ENCODE measurements at places on chromosomes 3 and 15. TPM values are rescaled to one million over a fixed set of nuclear protein-coding genes. Genes with fewer than 3 reads are reported as not detected.

Gene IGSF10
- total RNA-seq, result not detected

Gene ARGFX
- total RNA-seq, result not detected

Gene CADM2
- 0.38 TPM for total RNA-seq

Gene PTPRG
- not detected for total RNA-seq

DNA sequence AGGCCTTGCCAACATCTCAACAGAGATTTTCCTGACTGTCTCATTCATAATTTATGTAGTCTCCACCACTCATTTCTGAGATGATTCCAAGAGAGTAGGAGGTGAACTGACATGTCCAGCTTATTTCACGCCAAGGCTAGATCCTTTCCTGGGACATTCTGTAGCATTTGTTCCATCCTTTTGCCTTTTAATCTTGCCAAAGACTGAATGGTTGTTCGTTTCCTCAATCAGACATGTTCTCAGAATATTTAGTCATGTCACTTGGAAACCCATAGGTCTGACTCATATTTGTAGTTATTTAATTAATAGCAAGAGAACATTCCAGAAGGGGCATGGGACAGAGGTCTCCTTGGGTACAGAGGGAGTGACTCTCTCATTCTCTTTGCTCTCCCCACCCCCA is 80.9 kb downstream of the DHX36 start:
- H3K27ac ChIP-seq, result no peak overlapping the region
- no peak overlapping the region for H3K4me3 ChIP-seq
- no peaks in the 10 kb centered on the region for H3K36me3 ChIP-seq

DNA sequence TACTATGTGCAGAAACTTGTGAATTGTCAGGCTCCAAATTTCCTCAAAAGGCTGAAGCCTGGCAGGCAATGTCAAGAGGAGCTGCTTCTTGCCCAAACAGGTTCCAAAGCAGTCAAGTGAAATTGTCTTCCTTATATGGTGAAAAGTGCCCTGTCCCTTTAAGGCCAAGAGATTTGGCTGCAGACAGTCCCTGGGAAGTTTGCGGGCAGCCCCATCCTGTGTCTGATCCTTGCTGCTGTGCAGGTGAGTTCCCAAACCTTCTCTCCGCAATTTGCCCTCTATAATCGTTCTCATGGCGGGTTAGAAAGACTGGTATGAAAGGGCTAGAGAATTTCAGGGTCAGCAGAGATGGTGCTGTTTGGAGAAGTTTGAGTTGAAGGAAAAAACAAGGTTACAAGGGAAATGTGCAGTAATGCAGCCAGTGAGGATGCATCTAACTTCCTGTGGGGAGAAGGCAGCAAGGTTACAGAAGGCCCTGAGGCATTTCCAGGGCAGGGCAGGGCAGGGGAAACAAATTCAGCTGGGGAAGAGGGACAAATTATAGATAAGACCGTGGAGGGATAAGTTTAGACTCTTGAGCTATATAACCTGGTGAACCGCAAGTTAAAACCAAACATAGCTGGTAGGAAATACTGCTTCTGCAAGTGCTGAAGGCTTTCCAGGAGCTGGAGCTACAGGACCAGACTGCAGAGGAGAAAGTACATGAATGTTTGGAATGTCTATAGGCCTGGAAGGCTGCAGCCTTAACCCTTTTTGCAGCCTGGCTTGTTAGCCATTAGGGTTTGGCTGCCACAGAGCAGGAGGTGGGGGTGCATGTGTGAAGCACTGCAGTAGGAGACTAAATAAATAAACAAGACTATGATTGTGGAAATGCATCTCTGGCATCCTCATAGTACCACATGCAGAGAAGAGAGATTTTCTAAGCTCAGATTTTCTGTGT is 256.2 kb upstream of the IL12A start:
- no peaks in the 10 kb centered on the region for H3K36me3 ChIP-seq
- no peaks in the 10 kb centered on the region for H3K27me3 ChIP-seq
- H3K4me1 ChIP-seq, result no peaks in the 10 kb centered on the region
- no peak for DNase-seq

- no peak overlapping the region for H3K27ac ChIP-seq
- no peak overlapping the region for H3K4me3 ChIP-seq
- no peaks in the 10 kb centered on the region for H3K27me3 ChIP-seq
- no peaks in the 10 kb centered on the region for H3K36me3 ChIP-seq
Measured at GRCh38 chr15:34055868-34056595, 17.0 kb upstream of the AVEN start.

DNA sequence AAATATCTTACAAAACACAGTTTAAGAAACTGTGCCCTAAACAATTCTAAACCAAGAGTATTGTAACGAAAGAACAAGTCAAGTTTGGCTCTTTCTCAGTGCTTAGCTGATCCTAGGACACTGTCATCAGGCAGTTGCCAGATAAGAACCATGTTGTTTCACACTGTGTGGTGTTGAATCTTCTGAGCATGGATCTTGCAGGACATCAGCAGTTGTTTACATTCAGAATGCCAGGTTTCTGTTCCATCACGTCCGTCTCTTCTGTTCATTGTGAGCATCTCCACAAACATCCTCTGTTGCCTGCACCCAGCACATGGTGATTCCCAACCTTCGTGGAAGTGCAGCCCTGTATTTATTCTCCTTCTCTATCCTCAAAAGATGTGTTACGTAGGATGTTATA is 67.9 kb downstream of the DCUN1D1 start:
- DNase-seq, result no peak
- H3K27me3 ChIP-seq, result no peaks in the 10 kb centered on the region
- no peak overlapping the region for H3K4me3 ChIP-seq
- peaks cover 4% of the 10 kb centered on the region for H3K36me3 ChIP-seq

DNA sequence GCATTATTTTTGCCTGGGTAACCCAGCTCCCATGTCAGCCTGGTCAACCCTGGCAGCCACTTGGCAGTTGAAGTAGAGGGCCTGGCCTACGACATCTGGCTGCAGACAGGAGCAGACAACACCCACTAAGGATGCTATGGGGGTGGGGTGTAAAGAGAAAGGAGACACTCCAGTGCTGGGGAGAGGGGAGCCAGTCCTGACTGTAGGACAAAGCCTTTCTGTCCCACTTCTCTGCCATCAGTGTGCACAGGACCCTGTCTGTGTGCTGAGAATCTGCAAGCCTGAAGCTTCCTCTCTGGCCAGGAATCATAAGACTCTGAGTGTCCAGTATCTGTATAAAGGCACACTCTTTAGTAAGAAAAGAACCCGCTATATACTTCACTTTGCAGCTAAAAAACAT is 96.3 kb upstream of the CHRM5 start:
- H3K4me1 ChIP-seq, result no peaks in the 10 kb centered on the region
- H3K27ac ChIP-seq, result no peak overlapping the region
- H3K36me3 ChIP-seq, result no peaks in the 10 kb centered on the region
- no peaks in the 10 kb centered on the region for H3K27me3 ChIP-seq

DNA sequence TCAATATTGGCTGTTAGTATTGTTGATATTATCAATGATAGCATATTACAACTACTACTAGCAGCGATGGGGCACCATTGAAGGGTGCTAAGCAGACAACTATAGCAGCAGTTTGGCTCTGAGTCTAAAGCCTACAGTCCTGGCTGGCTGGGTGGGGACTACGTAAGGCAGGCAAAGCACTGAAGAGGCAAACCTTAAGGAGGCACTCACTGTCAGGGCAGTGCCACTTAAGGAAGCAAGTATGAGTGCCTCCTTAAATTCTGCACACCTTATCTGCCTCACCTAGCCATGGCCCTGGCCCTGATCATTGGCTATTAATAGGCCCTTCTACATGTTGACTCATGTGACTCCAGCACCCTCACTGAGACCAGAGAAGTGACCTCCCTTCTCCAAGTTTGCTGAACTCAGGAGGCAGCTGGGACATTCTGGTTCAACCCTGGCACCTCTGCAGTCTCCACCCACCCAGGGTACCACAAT is 20.6 kb downstream of the CDCP1 start:
- H3K36me3 ChIP-seq, result no peaks in the 10 kb centered on the region
- no peaks in the 10 kb centered on the region for H3K27me3 ChIP-seq
- H3K27ac ChIP-seq, result no peak overlapping the region

- no peaks in the 10 kb centered on the region for H3K27me3 ChIP-seq
- H3K4me1 ChIP-seq, result peaks cover 40% of the 10 kb centered on the region
- DNase-seq, result peak; percentile 28
- H3K27ac ChIP-seq, result peak overlapping the region; percentile 89
- peak overlapping the region; percentile 91 for H3K4me3 ChIP-seq
Measured at GRCh38 chr15:58988006-58988785, 733 bp downstream of the RNF111 start.

GRCh38 chr15:83510001-83510400 is 62.9 kb downstream of the SH3GL3 start:
- DNase-seq, result no peak
- H3K4me1 ChIP-seq, result no peaks in the 10 kb centered on the region
- H3K27me3 ChIP-seq, result no peaks in the 10 kb centered on the region
- no peaks in the 10 kb centered on the region for H3K36me3 ChIP-seq

DNA sequence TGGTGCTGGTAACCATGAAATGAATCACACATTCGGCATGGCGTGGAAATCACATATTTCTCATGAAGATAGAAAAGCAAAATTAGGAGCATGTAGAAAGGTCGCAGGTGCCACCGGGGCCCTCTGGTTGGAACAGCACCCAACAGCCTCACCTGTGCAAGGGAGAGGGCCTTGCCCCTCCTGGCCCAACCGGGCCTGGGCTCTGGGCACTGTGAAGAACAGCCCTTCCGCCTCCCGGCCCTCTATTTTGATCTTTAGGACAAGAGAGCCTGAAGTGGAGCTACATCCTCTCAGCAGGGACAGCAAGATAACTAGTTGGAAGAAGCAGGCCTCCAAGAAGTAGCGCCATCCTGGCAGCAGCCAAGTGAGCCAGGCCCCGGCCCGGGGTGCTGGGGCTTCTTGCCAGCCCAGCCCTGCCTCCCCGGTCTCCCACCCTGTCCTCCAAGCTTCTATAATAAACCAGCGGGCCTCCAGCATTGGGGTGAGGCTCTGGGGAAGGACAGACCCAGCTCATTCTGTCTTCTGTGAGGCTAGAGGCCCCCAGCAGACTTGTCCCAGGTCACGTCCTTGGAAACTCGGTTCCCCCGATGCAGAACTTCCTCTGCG is 46.1 kb upstream of the FGD5 start:
- H3K36me3 ChIP-seq, result no peaks in the 10 kb centered on the region
- H3K27me3 ChIP-seq, result no peaks in the 10 kb centered on the region
- no peak overlapping the region for H3K4me3 ChIP-seq
- no peak overlapping the region for H3K27ac ChIP-seq

GRCh38 chr3:120153294-120153693 is 59.0 kb upstream of the GSK3B start:
- H3K27ac ChIP-seq, result no peak overlapping the region
- no peaks in the 10 kb centered on the region for H3K27me3 ChIP-seq
- H3K4me1 ChIP-seq, result peaks cover 3% of the 10 kb centered on the region
- H3K4me3 ChIP-seq, result no peak overlapping the region
- H3K36me3 ChIP-seq, result no peaks in the 10 kb centered on the region

DNA sequence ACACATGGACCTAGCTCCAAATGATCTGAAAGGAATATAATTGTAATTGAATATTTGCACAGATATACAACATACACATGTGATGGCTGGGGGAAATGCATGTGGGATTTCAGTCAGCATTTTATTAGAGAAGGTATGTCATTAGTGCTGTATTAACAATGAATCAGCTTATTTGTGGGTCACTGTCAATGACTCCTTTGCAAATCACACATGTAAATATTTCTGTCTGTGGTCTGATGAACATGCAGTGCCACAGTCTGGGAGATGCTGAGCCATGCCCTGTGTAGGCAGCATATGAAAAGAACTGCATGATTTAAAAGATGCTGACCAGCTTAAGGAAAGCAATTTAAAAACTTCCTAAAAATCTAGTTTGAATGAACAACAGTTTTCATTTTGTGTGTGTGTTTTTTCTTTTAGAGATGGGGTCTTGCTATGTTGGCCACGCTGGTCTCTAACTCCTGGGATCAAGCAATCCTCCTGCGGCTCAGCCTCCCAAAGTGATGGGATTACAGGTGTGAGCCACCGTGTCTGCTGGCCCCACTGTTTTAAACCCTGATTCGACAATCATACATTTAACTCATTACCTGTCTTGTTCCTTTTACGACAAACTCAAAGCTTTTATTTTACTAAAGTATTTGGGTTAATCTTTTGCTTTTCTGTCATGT is 803 bp upstream of the B3GNT5 start:
- DNase-seq, result no peak
- H3K36me3 ChIP-seq, result no peaks in the 10 kb centered on the region
- no peaks in the 10 kb centered on the region for H3K27me3 ChIP-seq
- H3K4me1 ChIP-seq, result no peaks in the 10 kb centered on the region

DNA sequence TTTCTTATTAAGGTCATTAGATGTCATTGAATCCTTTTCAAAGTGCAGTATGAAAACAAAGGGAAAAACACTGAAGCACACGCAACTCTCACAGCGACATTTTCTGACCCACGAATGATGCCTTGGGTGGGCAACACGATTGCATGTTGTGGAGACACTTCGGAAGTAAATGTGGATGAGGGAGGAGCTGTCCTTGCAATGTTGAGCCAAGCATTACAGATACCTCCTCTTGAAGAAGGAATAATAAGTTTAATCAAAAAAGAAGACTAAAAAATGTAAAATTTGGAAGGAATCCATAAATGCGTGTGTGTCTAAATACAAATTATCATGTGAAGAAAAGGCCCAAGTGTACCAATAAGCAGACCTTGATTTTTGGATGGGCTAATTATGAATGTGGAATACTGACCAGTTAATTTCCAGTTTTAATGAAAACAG is 16.9 kb downstream of the THBS1 start:
- no peaks in the 10 kb centered on the region for H3K36me3 ChIP-seq
- H3K4me3 ChIP-seq, result no peak overlapping the region
- H3K27ac ChIP-seq, result no peak overlapping the region
- H3K4me1 ChIP-seq, result peaks cover 5% of the 10 kb centered on the region

GRCh38 chr3:55487381-55488241 is 505 bp upstream of the WNT5A start:
- H3K4me3 ChIP-seq, result no peak overlapping the region
- DNase-seq, result no peak
- H3K27me3 ChIP-seq, result peaks cover 20% of the 10 kb centered on the region
- no peaks in the 10 kb centered on the region for H3K36me3 ChIP-seq

GRCh38 chr3:112247900-112248299 is 46.1 kb downstream of the SLC9C1 start:
- no peaks in the 10 kb centered on the region for H3K4me1 ChIP-seq
- H3K4me3 ChIP-seq, result no peak overlapping the region
- no peak for DNase-seq

- no peak overlapping the region for H3K4me3 ChIP-seq
- no peak overlapping the region for H3K27ac ChIP-seq
- no peaks in the 10 kb centered on the region for H3K4me1 ChIP-seq
- no peak for DNase-seq
Measured at GRCh38 chr3:21744793-21745192, 6.2 kb downstream of the ZNF385D start.

DNA sequence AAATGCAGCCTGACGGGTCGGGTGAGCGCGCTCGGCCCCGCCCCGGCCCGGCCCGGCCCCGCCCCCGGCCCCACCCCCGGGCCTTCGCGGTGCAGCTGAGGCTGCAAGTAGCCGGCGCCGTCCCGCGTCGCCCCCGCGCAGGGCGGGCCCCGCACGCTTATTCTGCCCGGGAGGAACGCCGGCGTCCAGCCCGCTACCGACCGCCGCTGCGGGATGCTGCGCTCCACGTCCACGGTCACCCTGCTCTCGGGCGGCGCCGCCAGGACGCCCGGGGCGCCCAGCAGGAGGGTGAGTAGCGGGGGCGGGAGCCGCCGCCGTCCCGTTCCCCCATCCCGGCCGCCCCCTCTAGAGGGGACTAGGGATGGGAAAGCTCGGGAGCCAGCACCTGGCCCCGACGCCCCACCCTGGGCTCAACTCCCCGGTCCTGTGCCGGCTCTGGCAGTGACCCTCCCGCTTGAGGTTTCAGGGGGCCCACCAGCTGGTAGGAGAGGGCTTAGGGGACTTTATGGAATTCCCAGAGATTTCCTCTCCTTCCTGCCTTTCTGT is at the start of gene MYZAP:
MYZAP (plus strand) TSS at position 83 of the 546 bp plus-strand sequence; CDS start at position 214, 131 bp downstream.
- peaks cover 19% of the 10 kb centered on the region for H3K4me1 ChIP-seq
- no peak within 1 kb of the TSS for H3K27ac ChIP-seq
- H3K27me3 ChIP-seq, result peaks cover 4% of the 10 kb centered on the region
- no peak within 1 kb of the TSS for H3K4me3 ChIP-seq

GRCh38 chr3:60992395-60992794 is 258.9 kb downstream of the FHIT start:
- no peaks in the 10 kb centered on the region for H3K27me3 ChIP-seq
- H3K4me1 ChIP-seq, result no peaks in the 10 kb centered on the region
- DNase-seq, result no peak
- no peak overlapping the region for H3K27ac ChIP-seq
